ENCODE measurements at places on chromosomes 13 and 19. TPM values are rescaled to one million over a fixed set of nuclear protein-coding genes. Genes with fewer than 3 reads are reported as not detected.

SYNGR4 gene
- not detected for total RNA-seq

HSH2D gene
- not detected for total RNA-seq

PRR19 gene
- 0.88 TPM for total RNA-seq

RUBCNL gene
- not detected for total RNA-seq

MVB12A gene
- total RNA-seq = 91.5 TPM
